ENCODE measurements at places on chromosomes 3 and 15.

DNA sequence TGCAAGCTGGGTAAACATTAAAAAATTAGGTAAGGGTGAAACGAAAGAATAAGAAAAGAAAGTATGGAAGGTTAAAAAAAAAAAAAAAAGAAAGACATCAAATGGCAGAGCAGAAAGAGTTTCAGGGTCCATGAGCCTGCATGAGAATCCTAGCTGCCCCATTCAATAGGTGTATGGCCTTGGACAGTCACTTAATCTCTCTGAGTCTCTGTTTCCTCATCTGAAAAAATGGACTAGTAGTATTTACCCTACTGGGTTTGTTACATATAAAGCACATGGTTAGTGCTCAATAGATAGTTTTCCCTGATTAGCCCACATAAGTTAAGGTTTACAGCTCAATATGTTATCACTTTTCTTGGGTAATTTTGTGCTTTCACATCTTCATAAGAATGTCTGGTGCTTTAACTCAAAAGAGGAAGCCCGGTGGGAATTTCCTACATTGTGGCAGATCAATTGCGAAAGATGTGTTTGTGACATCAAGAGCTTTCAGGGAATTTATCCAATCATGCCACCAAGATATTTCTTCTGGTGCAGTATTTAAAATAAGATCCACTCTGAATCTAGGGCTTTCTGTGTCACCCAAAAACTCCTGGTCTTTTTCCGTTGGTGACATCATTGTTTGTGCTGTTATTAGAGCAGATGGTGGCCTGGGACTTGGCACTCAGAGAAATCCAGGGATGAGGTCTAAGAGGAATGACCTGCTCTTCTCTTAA, 57.2 kb upstream of the UBE2E1 start:
- no peak for DNase-seq

DNA sequence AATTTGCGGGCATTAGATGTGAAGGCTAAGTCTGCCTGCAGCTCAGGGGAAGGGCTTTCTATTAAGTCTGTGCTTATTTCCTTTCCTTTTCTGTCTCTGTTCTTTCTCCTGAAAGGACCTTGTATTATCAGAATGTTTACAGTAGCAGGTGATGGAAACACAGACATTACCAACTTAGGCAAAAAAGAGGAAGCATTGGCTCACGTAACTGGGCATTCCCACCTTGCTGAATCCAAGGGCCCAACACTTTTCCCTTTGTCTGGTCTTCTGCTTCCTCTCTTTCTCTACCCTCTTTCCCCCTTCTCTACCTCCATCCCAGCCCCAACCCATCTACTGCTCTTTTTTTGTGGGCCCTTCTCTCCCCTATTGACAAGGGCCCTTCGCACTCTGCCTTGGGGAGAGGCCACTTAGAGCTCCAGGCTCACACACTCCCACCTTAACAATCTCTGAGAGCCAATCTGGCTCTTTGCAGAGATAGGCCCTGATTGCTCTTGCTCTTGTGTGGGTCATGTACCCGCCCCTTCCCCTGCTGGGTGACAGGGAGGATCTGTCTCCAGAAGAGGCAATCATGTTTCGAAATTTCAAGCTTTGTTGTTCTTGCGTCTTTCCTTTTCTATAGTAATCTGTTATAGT, 35.0 kb downstream of the ACAA1 start:
- no peak for DNase-seq

DNA sequence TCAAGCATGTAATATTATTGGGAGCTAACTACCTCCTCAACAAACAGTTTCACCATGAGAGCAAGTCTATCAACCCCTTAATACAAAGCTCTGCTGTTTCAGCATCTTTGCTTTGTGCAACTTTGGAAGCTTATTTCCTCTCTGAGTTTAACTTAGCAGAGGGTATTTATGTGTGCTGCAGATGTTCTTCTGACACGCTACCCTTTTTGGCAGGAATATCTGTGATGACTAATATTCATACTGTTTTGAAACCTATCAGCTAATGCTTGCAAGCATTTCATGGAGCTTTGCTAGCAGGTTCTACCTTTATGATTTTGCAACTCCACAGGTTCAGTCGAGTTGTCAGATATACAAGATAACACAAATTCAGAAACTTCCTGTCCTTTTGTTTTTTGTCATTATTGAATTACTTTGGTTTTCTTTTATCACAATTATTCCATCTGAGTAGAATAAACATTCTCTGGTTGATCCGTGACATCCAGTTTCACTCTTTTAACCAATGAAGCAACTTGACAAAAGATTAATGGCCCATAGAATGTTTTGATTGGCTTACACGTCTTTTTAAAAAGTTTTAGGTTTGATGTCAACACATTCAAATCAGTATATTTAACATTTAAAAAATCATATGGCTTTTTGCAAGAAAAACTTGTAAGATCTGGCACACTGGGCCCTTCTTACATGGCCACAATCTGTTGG, 1.7 kb upstream of the SLC9A9 start:
- no peak for DNase-seq

- no peak for DNase-seq
Measured at GRCh38 chr3:16147220-16147994, 27.1 kb upstream of the GALNT15 start.

DNA sequence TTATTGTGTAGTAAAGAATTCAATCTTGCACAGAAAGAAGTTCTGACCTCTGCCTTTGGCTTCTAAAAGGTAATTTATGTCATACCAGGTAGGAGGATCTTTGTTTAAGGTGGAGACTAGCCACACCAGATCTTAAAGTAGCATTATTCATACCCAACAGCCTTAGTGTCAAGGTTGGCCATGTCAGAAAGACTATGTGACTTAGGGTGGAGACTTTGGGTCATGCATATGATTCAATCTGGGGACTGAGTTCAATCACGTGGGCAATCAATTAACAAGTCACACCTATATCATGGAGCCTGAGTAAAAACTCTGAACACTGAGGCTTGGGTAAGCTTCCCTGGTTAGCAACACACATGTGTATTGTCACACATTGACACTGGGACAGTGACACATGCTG, 28.5 kb upstream of the ENTPD3 start:
- no peak for DNase-seq

GRCh38 chr15:54282228-54282836, 304.1 kb downstream of the UNC13C start:
- DNase-seq: no peak

- no peak for DNase-seq
Measured at GRCh38 chr15:63067306-63067705, 24.8 kb downstream of the TPM1 start.

Measured in left renal pelvis (tissue), 4 donors.